ENCODE measurements at places on chromosomes 11 and 22.

DNA sequence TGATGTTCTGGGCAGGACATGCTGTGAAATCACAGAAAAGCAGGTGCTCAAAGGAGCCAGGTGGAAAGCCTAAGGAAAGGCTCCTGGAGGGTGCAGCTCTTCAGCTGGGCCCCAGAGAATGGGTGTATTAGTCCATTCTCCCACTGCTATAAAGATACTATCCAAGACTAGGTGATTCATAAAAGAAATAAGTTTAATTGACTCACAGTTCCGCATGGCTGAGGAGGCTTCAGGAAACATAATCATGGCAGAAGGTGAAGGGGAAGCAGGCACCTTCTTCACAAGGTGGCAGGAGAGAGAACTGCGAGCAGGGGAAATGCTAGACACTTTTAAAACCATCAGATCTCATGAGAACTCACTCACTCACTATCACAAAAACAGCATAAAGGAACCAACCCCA is 43.1 kb upstream of the DEUP1 start:
- no peak for DNase-seq

DNA sequence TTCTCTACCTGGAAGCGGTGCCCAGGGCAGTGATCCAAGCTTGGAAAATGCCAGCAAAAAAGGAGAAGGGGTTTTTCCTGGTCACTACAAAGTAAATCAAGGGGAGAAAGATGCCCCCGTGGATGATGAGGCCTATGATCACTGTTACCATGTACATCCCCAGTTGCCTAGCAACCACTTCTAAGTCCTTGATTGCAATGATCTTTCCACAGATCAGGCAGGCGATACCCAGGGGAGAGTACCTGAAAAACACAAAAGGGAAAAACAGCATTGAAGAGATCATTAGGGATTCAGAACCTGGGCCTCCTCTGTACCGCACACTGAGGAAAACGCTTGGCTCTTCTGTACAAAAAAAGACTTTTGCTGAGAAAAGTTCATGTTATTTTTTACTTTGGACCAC is 127.1 kb downstream of the SLC1A2 start:
- peak; percentile 45 for DNase-seq

DNA sequence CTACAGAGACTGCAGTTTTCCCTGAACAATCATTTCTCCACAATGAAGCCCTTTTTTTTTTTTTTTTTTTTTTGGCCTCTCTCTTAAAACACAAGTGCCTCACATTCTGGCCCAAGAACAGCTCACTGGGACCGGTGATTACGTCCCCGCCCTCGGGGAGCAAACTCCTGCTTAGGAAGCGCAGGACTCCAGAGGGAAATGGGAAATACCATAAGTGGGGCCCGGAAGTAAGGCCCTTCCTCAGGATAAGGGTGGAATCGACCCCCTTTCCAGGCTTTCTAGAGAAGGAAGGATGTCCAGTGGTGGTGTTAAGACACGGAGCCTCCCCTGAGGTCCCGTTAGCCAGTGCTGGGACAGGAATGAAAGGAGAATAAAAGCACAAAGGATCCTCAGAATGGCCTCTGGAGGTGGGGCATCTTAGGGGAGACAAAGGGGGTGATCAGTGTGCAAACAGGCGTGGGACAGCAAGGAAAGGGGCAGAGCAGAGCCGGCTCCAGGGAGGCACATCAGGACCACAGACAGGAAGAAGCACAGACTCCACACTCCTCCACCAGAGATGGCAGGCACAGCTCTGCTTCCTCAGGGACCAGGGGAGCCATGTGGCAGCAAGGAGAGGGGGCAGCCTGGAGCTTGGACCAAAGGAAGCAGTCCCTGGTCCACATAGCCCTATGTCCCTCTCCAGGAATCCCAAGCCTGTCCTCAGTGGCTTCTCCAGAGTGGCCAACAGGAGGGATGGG is 61.3 kb downstream of the CHST1 start:
- DNase-seq: no peak

GRCh38 chr11:20775331-20775730 is 105.9 kb downstream of the NELL1 start:
- no peak for DNase-seq

DNA sequence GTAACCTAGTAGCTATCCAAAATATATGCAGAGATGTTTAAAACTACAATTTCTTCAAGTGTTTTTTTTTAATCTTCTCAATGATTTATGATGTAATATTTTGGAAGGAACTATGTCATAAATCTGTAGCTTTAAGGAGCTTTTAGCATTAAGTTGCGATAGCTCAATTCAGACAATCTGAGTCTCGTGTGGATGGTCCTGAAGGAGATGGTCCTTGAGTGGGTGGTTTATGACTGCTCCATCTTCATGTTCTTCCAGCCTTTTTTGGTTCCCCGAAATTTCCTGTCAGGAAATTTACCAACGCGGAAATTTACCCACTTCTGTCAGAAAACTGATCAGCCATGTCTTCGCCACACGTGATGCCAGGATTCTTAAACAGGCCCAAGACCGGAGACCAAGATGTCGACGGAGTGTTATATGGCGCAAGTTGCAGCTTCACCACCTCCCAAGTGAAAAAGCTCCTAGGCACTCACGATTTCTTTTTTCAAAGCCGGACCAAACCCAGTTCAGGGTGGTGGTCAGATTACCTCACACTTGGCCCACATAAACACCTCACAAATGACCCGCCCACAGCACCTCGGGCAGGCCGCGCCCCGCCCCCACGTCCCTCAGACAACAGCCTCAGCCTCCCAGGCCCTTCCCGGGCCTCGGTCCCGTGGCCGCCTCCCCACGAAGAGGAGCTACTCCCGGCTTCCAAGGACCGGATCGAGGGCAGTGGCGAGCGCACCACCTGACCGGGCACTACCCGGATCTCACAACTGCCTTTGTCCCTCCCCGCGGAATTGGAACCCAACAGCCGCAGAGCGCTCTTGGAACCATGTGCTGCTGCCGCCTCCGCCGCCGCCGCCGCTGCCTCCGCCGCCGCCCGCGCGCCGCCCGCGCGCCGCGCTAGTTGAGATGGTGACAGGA is at the start of gene MORC2:
MORC2 (minus strand) TSS at position 760 of the 909 bp plus-strand sequence. CDS start 885 bp downstream, outside the sequence.
- peak; percentile 57 for DNase-seq

GRCh38 chr11:68891351-68891948 is 12.2 kb downstream of the MRPL21 start:
- DNase-seq: no peak

DNA sequence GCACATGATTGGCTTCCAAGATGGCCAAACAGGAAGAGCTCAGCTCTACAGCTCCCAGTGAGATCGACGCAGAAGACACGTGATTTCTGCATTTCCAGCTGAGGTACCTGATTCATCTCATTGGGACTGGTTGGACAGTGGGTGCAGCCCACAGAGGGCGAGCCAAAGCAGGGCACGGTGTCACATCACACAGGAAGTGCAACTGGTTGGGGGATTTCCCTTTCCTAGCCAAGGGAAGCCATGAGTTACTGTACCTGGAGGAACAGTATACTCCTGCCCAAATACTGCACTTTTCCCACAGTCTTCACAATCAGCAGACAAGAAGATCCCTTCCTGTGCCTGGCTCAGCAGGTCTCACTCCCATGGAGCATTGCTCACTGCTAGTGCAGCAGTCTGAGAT is 131.2 kb downstream of the DLG2 start:
- DNase-seq: no peak

DNA sequence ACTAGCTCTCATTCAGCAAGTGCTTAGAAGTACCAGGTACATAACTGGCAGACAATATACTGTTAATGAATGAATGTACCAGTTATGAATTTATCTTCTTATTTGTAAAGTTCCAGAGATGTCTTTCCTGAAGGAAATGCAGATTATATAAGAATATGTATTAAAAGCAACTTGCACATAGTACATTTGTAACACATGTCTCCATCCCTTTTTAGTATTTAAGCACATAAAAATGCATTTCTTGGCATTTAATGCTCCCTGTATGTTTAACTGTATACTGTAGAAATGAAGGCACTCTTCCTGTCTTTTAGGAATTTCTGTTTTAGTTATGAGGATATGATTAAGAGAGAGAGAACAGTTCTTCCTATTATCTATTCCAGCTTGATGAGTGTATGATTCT is 241.3 kb downstream of the NELL1 start:
- no peak for DNase-seq

GRCh38 chr11:38323961-38324761 is 1726.1 kb upstream of the RAG2 start:
- DNase-seq: no peak

DNA sequence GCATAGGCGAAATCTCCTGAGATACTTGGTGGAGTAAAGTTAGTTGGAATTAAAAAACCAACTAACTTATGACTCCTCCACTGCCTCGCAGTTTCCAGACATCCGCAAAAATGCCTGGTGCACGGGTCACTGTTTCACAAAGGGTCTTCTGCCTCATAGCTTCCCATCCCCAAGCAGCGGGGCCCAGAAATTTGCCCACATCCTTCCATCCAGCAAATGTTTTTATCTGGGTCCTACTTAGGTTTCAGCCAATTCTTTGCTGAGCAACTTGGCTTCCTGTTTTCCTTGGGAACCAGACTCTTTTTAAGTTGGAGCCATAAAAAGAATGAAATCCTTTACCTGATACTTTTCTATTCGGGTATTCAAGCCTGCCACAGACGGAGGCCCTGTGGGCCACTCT is 36.2 kb downstream of the FZD4 start:
- no peak for DNase-seq

DNA sequence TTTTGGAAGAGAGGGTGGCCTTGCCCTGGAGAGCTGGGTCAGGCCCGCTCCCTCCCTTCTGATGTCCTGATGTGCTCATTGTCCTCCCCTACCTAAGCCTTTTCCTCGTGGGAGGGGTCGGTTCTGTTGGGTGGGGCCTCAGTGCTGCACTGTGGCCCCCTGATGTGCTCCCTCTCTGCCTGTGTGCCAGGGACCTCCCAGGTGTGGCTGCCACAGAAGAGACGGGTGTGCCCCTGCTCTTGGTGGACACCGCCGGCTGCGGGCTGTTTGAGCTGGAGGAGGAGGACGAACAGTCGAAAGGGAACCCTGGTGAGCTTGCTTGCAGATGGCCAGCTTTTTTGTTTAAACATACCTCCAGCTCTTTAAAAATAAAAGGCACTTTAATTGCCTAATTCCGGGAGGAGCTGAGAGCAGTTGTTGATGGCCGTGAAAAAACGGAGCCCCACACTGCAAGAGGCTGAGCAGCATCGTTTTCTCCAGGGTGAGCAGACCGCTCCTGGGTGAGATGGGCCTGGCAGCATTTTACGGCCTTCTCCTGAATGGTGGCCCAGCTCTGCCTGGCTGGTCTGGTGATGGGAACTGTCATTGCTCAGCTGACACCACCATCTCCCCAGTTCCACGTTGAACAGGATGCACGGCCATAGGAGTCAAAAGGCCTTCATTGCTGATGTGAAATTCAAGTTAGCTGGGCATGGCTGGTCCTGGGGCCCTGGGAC is 30.1 kb downstream of the IGHMBP2 start:
- peak; percentile 89 for DNase-seq

- DNase-seq: no peak
Measured at GRCh38 chr11:57476757-57477506, 16.6 kb downstream of the RTN4RL2 start.

GRCh38 chr11:45931739-45932138 is 9.3 kb downstream of the LARGE2 start:
- DNase-seq: no peak

DNA sequence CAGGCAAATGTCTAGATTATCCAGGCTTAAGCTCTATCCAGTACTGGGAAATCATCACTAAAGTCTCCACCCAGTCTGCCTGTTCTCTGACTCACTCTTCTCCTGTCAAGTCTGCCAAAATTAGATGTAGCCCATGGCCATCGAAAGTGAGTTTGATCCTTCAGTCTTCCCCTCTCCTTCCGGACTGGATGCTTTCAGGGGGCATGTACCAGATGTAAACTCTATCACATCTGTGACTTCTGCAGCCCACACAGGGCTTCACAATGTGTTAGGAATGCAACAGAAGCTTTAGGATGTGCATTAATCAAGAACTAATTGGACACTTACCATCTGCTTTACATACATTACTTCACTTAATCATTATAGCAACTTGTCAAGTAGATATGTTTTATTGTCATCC is 12.3 kb downstream of the ME3 start:
- no peak for DNase-seq

DNA sequence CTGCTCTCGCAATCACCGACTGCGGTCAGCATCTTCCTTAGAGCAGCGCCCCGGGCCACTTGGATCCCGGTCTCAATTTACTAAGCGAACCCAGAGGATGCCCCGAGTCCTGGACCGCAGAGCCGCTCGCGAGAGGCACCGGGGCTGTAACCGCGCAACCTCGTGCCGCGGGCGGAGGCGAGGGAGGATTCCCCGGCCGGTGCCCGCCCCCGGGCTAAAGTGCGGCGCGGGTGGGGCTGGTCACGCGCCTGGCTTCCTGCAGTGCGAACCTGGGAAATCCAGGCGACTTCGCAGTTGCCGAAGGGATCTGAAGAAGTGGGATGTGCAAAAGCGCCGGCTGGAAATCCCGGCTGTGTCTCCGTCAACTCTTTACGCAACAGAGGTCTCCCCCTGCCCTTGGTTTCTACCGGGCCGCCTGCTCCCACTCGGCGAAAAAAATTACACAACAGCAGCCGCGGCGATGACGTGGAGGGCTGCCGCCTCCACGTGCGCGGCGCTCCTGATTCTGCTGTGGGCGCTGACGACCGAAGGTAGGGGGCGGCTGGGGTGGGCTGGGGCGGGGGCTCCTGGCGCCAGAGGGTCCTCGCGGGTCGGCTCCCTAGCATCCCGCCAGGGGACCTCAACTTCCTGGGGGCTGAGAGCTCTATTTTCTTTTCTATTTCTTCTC is at the start of gene NCR3LG1:
NCR3LG1 (plus strand) TSS at position 291 of the 667 bp plus-strand sequence; CDS start at position 461, 170 bp downstream.
- peak; percentile 75 for DNase-seq

- DNase-seq: no peak
Measured at GRCh38 chr22:28410050-28410816, 269.4 kb downstream of the TTC28 start.

- no peak for DNase-seq
Measured at GRCh38 chr22:50012211-50013181, at the start of gene IL17REL. TSS of gene IL17REL (minus strand) at chr22:50012765. CDS start at chr22:50012646, 119 bp downstream.

DNA sequence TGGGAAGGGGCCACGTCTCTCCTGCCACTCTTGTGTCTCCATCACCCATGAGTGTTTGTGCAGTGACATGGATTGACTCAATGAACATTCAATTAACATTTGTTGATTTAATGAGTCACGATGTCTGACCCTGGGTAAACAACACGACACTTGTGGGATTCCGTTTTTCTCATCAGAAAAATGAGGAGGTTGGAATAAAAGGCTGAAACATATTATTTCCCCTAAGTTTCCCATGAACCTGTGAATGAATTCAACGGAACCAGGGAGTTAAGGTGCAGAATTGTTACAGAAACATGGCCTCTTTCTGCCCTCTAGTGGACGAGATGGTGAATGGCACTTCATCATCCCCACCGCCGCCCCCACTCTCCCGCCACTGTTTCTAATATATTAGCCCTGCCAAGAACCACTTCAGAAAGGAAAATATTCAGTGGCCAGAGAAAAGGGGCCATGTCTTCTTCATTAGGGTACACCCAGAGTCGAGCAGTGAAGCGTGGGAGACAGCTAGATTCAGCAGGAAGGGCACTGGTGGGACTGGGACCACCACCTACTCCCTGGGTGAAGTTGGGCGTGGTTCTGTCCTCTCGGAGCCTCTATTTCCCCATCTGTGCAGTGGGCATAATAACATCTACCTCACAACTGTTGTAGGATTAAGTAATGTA is 46.3 kb upstream of the SYT13 start:
- peak; percentile 45 for DNase-seq

GRCh38 chr11:102760344-102761035 is 19.9 kb downstream of the MMP10 start:
- DNase-seq: peak; percentile 7

GRCh38 chr11:110447343-110447742 is 17.6 kb downstream of the FDX1 start:
- DNase-seq: no peak

- DNase-seq: no peak
Measured at GRCh38 chr11:16356057-16356760, at the start of gene SOX6. TSS of gene SOX6 (minus strand) at chr11:16356546. CDS start at chr11:16341248, 15,298 bp downstream.

- no peak for DNase-seq
Measured at GRCh38 chr22:36457688-36458450, 23.6 kb downstream of the TXN2 start.

- no peak for DNase-seq
Measured at GRCh38 chr11:11946180-11946579, 62.2 kb downstream of the DKK3 start.
